NCI-H524 (cell line): ENCODE measurements at places on chromosomes 3 and 15.

GRCh38 chr3:108662142-108662738 is 72.7 kb downstream of the DZIP3 start:
- DNase-seq, result peak; percentile 33

DNA sequence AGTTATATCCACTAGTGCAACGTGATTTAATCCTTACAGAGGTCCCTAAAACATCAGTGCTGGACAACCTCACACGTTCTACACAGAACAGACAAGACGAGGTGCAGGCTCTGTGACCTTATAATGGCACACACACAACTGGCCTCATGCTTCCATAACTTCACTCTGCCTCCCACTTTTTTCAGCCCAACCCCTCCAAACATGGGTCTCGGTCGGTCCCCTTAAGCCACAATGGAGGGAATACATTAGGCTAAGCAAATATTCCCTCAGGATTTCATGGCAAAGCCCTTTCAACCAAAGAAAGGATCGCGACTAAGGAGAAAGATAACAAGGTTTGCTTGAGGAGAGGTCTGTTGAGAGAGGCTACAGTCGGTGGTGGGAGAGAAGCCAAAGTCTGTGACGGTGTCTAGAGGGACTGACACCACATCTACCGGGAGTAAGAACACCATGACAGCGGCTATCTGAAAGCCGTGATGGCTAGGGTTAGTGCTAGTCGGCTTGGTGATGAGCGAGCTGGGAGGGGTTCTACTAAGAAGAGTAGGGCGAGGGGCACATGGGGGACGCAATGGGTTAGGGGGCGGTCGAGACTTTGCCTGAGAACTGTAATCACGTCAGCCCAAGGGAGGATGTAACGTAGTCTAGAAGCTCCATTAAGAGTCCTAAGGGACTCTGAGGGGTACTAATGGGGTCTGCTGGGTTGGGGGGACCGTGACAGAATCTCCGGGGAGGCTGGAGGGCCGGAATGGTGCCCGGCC is 1.0 kb downstream of the MYO9A start:
- DNase-seq, result no peak

DNA sequence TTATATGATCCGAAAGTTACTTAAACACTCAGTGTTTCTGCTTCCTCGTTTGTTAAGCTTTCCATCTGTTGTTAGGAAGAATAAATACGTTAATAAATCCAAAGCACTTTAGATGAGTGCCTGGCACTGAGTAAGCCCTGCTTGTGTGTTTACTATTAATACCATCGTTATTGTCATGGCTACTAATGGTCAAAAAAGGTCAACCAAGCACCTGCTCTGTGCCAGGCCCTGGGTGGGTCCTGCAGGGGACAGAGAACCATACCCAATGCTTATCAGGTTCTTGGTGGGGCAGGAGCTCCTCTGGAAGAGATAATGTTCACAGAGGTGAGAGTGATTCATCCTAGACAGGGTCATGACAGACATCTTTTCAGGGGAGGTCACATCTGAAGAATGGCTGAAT is 39.9 kb downstream of the GALNT15 start:
- no peak for DNase-seq

DNA sequence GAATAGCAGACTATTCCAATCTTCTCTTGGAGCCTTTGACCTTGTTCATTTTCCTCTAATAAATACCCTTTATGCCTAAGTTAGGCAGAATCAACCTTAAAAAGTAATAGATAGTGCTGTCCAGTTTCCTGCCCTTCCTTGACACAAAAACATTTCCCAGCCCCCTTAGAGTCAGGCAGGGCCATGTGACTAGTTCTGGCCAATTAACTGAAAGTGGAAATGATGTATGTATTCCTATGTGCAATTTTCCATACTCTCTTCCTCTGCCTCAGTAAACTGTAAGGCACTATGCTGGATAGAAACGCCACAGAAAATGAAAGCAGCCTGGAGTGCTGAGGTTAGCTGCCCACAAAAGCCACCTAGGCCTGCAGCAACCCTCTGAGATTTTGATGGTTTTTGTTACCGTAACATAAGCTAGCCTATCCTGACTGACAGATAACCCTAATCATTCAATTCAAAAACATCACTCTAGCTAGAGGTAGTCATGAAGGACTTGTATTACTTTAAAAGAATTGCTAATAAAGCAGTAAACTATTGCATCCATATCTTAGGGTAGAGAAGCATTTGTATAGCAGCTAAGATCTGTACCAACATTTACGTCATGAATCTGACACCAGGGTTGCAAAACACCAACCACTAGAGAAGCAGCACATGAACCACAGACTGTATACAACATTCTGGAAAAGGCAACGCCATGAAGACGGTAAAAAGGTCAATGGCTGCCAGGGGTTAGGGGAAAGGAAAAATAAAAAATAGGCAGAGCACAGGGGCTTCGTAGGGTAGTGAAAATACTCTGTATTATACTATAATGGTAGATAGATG is 112.9 kb downstream of the ULK4 start:
- DNase-seq, result no peak

- no peak for DNase-seq
Measured at GRCh38 chr15:101765772-101766456, 37.4 kb upstream of the OR4F6 start.

DNA sequence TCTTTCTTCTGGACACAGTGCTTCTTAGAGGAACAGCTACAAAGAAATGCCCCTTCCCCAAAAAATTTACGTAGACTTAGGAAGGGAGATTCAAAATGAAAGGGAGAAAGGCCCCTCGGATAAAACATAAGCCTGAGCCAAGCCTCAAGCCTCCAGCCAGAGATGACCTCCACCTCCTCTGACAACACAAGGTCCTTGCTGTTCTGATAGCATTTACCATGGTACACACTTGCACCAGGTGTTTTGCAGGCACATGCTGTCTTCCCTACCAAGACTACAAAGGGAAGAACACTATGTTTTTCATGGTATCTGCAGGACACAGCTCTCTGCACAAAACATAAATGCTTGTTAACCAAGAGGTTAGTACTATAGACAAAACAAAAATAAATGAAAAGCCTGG is 27.8 kb downstream of the RYK start:
- DNase-seq, result no peak

- no peak for DNase-seq
Measured at GRCh38 chr15:98126326-98127085, 166.0 kb downstream of the ARRDC4 start.

DNA sequence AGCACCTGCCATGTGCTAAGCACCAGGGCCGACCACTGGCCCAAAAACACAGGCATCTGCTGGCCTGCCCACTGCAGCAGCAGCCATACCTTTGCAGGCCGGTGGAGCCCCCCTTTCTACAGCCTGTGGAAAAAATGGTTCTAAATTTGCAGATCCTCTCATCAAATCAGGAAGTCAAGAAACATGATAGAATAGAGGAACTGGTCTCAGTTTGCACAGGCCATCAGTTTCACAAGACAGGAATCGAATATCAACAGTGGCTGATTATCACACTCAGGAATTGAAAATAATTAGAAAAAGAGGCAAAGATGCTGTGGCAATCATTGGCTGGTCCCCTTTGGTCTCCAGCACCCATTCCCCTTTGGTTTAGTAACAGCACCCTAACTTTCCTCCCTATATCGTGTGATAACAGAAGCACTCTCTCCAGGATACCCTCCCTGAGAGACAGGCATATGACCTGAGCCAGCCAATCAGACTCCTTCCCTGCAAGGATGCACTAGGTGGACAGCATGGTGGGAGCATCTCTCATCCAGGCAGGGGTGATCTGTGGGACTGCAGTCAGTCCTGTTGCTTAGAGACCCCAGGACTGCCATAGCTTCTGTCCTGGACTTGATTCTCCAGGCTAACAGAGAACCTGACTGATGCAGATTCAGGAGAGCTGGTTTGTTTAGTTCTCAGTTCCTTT is 3.5 kb upstream of the PAK6 start:
- DNase-seq, result no peak

GRCh38 chr3:109728861-109729494 is 391.6 kb upstream of the DPPA4 start:
- peak; percentile 9 for DNase-seq

DNA sequence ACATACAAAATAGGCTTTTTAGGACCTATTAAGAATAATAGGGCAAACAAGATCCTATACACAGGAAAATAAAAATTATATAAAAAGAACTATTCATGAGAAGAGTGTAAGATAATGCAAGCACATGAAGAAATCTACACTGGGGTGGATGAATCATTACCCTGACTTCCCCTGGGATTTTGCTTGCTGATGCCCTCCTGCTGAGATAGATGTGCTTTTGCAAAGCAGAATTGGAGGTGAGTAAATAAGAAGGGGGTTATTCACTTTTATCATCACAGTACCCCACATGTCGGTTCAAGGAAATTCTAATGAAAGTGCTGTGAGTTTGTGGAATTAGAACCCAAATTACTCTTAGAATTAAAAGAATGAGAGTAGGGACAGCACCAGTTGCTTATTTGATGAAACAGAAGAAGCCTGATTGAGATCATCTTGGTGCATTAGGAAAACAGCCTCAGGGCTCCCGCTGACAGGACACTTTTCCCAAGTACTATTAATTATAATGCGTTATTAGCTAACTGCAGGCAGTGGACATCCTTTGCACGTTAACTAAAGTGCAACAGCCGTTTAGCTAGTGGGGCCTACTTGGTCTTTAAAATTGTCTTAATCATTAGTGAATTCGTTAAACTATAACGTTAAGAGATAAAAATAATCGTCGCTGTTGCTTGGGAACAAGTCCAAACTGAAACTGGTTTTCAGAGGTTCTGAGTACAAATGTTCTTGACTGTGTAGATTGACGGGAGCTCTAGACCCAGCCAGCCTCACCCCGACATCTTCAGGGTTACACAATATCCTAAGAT is 48.4 kb downstream of the SLC2A2 start:
- no peak for DNase-seq

GRCh38 chr15:65528461-65529060 is 1.7 kb upstream of the HACD3 start:
- no peak for DNase-seq

- DNase-seq, result no peak
Measured at GRCh38 chr3:8656240-8656639, 11.6 kb upstream of the SSUH2 start.
